ENCODE measurements at places on chromosomes 11 and 22.
A peak's percentile ranks its signal among the peaks of the same experiment; 100 is the strongest.

DNA sequence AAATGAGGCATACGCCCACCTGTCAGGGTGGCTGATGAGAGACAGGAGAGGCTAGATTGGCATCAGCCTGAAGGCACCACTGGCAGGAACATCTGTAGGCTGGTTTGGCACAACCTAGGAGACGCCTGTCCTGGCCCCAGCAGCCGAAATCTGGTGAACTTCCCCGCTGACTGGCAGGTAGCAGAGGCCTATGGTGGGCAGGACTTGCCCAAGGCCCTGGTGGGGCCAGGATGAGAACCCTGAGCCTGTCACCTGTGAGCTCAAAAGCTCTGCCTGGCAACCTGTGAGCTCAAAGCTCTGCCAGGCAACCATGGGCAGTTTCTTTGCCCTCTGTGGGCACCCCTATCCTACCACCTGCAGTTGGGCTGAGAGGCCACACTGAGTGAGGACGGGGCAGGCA is 2.5 kb downstream of the DERL3 start:
- DNase-seq, result no peak

- no peak for DNase-seq
Measured at GRCh38 chr11:1761110-1761856, 2.4 kb downstream of the CTSD start.

DNA sequence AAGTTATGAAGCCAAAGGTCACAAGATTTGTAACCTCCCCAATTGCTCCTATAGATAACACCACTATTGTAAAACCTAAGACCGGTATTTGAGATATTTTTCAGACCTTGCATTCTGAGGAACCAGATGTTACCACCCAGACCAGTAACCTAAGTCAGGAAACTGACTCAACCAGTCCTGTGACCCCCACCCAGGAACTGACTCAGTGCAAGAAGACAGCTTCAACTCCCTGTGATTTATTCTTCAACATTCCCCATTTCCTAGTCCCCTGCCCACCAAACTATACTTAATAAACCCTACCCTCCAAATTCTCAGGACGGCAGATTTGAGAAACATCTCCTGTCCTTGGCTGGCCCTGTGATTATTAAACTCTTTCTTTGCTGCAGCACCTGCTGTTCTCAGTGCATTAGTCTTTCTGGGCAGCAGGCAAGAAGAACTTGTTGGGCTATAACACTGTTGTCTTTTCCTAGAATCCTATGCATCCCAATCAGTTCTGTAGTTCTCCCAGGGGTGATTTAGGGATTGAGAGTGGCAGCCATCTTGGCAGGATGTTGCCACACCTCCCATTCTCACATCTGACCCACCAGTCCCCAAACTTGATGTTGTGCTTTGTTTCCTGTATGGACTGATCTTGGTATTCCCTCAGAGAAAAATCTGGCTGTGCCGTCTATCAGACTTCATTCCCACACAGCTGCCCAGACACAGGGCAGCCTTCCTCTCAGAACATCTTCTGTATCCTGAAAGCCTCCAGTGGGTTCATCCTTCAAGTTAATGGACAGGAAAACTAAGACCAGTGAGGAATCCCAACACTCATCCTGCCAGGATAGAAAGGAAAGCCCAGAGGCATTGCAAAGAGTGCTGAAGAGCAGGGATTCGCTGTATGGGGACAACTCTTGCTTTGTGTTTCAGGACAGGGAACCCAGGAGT is 104.0 kb downstream of the PDE2A start:
- no peak for DNase-seq

DNA sequence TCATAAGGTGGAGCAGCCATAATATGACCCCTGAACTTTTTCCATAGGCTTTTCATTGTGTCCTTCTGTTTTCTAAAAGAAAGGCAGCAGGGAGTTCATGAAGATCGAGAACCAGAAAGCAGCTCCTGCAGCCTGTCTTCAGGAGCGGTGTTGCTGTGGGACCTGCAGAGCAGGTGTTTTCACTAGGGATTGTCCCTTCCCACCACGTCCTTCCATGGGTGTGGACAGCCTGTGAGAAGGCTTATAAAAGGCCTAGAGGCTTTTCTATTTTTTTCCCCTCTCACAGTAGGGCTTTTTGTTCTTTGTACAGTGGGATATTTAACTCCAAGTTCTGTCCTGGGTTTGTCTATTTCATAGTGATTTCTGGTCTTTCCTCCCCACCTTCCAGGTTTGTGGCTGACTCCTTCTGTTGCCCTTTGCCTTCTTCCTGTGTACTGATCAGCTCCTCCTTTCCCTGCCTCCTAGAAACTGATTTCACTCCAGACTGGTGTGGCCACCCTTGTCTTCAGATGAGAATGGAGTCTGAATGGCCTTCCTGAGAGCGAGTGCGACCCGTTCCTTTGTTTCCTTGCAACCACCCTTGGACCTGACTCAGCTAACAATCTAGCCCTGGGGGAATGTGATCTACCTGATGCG is 10.1 kb downstream of the MRPL16 start:
- DNase-seq, result no peak

- no peak for DNase-seq
Measured at GRCh38 chr11:102793677-102794290, 4.2 kb downstream of the MMP1 start.

GRCh38 chr11:120210626-120211521 is at the start of gene OAF:
TSS of gene OAF (plus strand) at chr11:120211032. CDS start at chr11:120211280, 248 bp downstream.
- DNase-seq, result peak; percentile 37

DNA sequence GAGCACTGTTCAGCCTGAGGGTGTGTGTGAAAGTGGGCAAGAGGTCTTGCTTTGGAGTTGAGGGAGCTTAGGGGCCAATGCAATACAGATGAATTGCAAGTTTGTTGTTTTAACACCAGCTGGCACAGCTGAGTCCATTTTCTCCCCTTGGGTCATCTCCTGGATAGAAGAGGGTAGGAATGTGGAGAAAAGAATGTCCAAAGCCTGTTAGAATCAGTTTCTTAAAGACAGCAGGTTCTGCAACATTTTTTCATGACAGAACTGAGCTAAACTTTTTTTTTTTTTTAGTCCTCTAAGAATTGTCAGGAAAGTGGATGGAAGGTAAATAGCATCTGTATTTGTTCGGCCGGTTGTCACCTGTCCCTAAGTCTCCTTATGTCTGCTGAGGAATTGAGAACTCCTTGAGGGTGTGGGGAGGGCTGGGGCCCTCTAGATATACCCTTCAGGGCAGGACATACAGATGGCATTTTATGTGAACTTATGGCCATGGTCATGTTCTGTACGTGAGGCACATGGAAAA is 211.1 kb upstream of the CADM1 start:
- DNase-seq, result no peak

DNA sequence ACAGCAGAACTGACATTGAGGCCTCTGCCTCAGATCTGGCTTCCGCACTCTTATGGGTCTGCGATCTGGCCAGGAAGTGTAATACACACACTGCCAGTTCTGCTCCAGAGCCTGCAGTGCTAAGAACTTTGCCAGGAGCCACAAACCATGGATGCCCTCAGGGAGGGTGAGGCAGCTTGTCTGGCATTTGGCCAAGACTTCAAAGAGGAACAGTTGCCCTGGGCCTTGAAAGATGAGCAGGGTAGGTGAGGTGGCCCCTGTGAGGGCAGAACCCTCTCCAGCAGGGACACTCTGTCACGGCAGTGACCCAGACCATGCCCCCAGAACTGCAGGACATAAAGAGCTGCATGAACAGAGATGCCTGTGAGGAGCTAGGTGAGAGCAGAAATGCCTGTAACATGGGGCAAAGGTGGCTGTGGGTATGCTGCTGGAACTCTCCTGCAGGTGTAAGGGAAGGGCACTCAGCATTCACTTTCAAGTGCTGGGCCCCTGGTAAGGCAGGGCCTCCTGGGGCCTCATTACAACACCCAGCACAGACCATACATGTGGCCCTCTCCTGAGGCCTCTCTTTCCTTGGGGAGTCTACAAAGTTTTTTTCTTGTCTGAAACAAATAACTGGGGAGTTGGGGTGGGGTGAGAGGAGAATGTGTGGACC is 47.3 kb downstream of the NEU3 start:
- no peak for DNase-seq

DNA sequence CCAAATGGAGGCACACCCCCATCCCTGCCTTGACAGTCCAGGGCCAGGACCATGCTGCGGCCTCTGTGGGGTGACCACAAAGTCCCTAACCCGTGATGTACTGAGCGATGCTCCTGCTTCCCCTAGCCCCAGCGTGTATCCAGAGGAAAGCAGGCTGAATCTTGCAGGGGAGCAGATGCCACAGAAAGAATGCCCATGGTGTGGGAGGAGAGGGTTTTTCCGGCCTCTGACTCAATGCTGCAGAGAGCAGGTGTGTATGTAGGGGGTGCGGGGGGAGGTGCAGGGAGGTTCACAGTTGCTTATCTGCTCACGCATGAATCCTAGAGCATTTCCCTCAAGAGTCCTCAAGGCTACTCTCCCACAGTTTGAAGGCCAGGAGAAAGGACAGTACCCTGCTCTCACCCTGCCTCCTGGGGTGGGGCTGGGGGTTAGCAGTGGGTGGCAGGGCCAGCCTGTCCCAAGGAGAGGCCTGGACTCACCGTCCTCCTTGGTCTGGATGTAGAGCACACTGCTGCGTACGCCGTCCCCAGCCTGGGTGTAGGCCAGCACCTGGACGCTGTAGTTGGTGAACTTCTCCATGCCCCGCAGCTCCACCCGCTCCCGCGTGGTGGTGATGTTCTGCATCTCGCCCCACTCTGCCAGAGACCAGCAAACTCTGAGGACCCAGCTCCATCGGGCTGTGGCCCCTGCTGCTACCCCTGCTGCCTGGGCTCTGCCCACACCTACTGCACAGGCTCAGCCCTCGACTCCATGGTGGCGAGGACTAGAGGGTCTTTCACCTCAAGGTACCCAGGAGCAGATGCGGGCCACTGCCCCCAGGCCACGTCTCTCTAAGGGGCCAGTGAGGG is 130.8 kb downstream of the CEP164 start:
- no peak for DNase-seq

- no peak for DNase-seq
Measured at GRCh38 chr11:67468456-67468758, 644 bp downstream of the TMEM134 start.

- DNase-seq, result no peak
Measured at GRCh38 chr22:27450448-27450847, 351.1 kb downstream of the MN1 start.

DNA sequence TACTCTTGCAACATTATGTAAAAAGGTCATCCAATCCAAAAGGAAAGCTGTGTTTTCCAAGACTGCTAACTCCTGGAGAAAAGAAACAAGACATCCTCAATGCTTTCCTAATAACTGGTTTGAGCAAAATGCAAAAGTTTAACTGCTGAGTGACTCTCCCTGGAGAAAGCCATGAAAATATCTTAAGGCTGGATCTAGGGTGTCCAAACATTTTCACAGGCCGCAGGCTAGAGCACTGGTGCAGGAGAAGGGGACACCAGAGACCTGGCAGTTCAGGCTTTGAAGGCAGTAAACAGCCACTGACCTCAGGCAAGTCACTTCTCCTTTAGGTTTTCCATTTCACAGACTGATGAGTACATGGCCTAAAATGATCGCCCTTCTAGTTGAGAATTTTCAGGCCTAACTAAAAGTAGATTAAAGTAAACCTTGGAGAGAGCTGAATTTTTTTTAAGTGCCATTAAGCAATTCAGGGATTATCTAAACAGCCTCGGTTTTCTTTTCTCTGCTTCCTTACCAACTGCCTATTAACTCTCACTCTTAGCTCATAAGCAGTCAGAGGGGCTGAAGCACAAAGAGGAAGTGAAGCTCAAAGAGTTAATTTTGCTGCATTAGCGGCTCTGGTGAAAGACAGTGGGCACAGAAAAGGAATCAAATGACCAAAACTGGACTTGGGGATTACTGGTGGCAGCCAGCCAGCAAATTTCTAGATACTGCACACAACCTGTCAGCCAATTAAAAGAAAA is 2.3 kb downstream of the CHKA start:
- DNase-seq, result no peak

DNA sequence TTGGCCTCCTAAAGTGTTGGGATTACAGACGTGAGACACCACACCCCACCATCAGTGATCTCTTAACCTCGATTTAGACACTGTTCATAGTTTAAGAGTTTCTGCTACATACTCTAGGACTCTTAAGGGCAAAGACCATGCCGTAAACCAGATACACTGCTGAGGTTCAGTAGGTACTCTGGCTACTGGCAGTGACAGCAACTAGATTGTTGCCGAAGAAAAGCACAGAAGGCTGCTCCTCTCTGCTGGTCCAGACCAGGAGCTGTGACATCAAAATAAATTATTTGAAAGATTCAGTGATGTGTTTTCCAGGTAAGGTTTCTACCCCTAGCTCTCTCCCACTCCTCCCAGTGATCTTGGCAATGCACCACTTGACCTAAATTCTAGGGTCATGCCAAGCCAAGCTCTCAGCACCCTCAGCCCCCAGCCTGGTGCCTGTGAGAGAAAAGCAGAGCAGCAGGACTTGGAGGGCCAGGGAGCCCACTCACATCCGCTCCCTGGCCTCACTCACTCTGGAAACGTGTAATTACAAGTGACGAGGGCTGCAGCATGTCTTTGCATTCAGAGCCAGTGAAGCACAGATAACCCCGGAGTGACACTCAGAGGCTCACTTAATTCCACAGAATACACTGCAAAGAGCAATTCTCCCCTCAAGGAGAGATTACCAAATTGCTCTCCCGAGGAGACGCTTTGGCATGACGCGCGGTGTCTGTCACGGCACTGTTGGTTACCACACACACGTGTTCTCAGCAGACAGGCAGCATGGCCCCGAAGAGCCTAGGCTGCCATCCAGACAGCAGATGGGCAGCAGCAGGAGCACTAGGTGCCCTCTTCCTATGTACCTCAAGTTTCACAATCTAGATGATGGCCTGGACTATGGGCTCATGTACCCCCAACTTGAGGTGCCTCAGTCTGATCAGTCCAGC is 96.9 kb upstream of the PITPNB start:
- no peak for DNase-seq

DNA sequence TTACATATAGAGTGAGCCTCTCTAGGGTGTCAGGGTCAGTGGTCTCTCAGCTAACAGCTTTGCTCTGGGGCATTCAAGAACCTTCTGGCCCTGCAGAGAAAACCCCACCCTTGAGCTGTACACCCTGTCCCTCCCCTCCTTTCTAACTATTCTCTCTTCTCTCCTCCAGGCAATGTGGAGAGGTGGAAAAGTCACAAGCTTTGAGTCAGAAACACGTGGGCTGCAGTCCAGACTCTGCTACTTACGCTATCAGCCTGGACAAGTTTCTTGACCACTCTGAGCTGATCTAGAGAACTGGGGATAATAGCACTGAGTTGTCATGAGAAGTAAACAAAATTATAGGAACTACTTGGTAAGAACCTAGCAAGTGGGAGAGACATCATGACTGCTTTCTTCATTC is 10.7 kb upstream of the FAM83F start:
- DNase-seq, result no peak

GRCh38 chr22:23384431-23384830 is 195.7 kb downstream of the IGLL1 start:
- no peak for DNase-seq

Data from stimulated activated CD8-positive, alpha-beta memory T cell treated with anti-CD3 and anti-CD28 coated beads, Interleukin-12 subunit alpha, Interleukin-12 subunit beta, amount 100 ng/mL, for 4 hours (primary cell).